ENCODE measurements at places on chromosomes 5 and 9.

GRCh38 chr9:7607421-7607820 lies 192.2 kb downstream of the DMAC1 start:
- no peaks in the 10 kb centered on the region for H3K27me3 ChIP-seq
- DNase-seq: no peak
- no peak overlapping the region for H3K27ac ChIP-seq

DNA sequence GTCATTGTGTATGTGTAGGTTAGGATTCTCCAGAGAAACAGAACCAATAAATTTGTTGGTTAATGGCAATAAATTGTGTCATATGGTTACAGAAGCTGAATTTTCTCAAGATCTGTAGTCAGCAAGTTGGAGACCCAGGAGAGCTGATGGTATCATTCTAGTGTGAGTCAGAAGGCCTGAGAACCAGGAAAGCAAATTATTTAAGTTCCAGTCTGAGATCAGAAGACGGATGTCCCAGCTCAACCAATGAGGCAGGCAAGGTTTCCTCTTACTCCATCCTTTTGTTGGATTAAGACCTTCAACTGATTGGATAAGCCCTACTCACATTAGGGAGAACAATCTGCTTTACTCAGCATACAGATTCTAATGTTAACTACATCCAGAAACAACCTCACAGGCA lies 656.3 kb downstream of the ANXA1 start:
- no peaks in the 10 kb centered on the region for H3K4me1 ChIP-seq
- H3K4me3 ChIP-seq: no peak overlapping the region
- H3K36me3 ChIP-seq: no peaks in the 10 kb centered on the region
- H3K27ac ChIP-seq: no peak overlapping the region
- DNase-seq: no peak

DNA sequence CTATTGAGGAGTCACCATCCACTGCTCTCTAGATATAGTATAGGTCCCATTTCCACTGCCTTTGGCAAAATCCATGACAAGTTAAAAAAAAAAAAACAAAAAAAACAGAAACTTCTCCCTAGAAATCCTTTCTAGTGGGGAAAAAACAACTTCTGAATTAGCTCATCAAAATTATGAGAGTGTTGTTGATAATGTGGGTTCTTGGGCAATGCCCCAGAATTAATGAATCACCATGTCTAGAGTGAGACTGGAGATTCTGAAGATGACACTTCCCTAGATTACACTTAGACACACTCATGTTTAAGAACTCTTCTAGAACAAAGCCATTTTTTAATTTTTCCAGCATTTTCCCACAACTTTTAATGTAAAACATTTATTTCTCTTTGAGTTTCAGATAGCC lies 728.0 kb upstream of the C9orf72 start:
- H3K27me3 ChIP-seq: no peaks in the 10 kb centered on the region
- H3K4me1 ChIP-seq: no peaks in the 10 kb centered on the region
- no peak for DNase-seq
- no peak overlapping the region for H3K27ac ChIP-seq
- no peaks in the 10 kb centered on the region for H3K36me3 ChIP-seq

- H3K4me3 ChIP-seq: no peak overlapping the region
- DNase-seq: no peak
- H3K36me3 ChIP-seq: no peaks in the 10 kb centered on the region
- H3K27ac ChIP-seq: no peak overlapping the region
- H3K4me1 ChIP-seq: peaks cover 26% of the 10 kb centered on the region
Observed at GRCh38 chr5:132269635-132270334, 12.3 kb downstream of the PDLIM4 start.

- peaks cover 21% of the 10 kb centered on the region for H3K4me1 ChIP-seq
- no peaks in the 10 kb centered on the region for H3K36me3 ChIP-seq
- no peak for DNase-seq
Observed at GRCh38 chr5:112333331-112333781, 85.7 kb downstream of the EPB41L4A start.

DNA sequence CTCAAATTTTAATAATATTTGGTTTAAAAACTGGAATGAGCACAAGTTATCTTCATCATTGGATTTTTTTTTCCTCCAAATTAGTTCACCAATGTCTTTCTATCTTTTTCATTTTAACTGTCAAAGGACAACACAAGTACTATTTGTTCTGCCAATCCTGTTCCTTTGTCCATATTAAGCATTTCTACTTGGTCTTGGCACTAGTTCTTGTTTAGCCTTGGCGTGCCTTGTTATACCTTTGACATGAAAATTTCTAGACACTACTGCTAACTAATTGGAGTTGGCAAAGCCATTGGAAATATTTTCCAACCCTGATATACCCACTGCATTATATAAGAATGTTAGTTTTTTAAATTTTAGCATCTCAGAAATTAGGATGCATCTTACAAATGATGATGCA lies 3.8 kb downstream of the SPINK6 start:
- no peak overlapping the region for H3K4me3 ChIP-seq
- H3K36me3 ChIP-seq: no peaks in the 10 kb centered on the region
- H3K27ac ChIP-seq: no peak overlapping the region
- peaks cover 8% of the 10 kb centered on the region for H3K4me1 ChIP-seq

DNA sequence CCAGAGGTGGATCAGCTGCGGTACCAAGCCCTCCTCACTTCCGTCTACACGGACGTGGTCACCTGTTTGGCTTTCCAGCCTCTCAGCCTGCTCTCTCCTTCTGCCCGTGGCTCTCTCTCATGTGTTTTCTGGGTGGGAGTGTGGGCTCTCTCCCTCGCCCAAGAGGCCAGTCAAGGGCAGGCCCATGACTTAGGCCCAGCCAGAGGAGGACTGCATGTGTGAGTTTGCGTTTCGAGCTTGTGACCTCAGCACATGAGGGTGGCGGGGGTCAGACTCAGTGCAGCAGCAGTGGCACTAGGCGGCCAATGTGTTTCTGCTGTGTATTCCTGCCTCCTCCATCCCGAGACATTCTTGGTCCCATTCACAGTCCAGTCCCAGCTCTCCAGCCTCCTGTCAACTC lies 82.5 kb upstream of the SMIM23 start:
- H3K27me3 ChIP-seq: no peaks in the 10 kb centered on the region
- no peaks in the 10 kb centered on the region for H3K36me3 ChIP-seq
- no peaks in the 10 kb centered on the region for H3K4me1 ChIP-seq
- DNase-seq: no peak
- no peak overlapping the region for H3K4me3 ChIP-seq

GRCh38 chr9:125095821-125096443 lies 47.4 kb downstream of the SCAI start:
- no peaks in the 10 kb centered on the region for H3K27me3 ChIP-seq
- no peaks in the 10 kb centered on the region for H3K36me3 ChIP-seq
- DNase-seq: no peak
- H3K4me3 ChIP-seq: no peak overlapping the region

DNA sequence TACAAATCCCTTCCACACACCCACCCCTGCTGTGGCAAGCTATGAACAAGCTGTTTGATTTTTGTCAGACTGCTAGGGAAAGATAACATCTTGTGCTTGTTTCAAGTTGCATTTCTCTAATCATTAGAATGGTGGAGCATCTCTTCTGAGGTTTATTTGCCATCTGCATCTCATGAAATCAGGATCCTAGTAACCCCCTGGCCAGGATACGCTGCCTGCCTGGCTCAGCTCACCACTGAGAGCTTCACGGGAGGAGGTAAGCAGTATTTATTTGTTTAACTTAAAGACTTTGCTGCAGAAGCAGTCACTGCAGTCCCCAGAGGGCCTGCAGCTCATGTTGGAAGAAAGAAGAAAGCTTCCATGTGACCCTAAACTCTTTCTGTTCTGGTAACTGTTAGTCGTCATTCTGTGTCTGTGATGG lies 83.3 kb upstream of the CXCL14 start:
- H3K27me3 ChIP-seq: no peaks in the 10 kb centered on the region
- H3K4me3 ChIP-seq: no peak overlapping the region
- no peak overlapping the region for H3K27ac ChIP-seq

GRCh38 chr9:130433168-130433946 lies 11.4 kb upstream of the ASS1 start:
- peak; percentile 34 for DNase-seq
- H3K27me3 ChIP-seq: peaks cover 4% of the 10 kb centered on the region
- no peak overlapping the region for H3K4me3 ChIP-seq
- H3K27ac ChIP-seq: no peak overlapping the region

DNA sequence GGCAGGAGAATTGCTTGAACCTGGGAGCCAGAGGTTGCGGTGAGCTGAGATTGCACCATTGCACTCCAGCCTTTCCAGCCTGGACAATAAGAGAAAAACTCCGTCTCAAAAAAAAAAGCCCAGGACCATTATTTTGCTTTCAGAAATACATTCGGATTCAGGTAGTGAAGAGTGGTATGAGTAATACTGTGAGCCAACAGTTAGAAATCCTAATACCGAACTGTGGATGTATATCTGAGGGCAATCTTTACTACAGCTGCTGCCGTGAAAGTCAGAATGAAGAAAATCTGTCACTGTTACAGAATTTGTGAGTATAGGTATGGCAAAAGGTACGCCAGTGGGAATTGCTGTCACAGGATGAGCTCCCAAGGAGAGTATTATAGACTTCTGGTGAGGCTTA lies 3.4 kb upstream of the CDK7 start:
- no peaks in the 10 kb centered on the region for H3K27me3 ChIP-seq
- DNase-seq: no peak
- H3K27ac ChIP-seq: no peak overlapping the region
- H3K36me3 ChIP-seq: peaks cover 3% of the 10 kb centered on the region
- H3K4me3 ChIP-seq: no peak overlapping the region
